ENCODE measurements at places on chromosomes 12 and 14.

- no peak for DNase-seq
These were observed 89.0 kb downstream of the STON2 start for GRCh38 chr14:81311141-81311540.

- DNase-seq: no peak
These were observed 14.6 kb upstream of the DDHD1 start for GRCh38 chr14:53167602-53168328.

DNA sequence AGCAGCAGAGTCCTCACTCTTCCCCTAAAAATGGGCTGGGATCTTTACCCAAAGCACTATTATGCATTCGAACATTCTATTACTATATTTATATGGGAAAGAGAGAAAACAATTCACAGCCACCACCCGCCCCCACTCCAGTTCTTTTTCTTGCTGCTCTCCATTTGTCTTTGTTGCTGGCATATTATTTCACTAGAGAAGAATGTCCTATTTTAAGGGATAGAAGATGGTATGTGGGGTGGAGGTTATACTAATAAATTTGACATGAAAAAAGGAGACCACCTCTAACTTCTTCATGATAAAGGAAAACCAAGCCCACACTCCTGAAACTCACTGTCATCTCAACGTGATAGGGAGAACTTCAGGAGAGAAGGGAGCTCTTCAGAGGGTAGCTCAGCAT lies 28.5 kb upstream of the NTF3 start:
- DNase-seq: no peak

DNA sequence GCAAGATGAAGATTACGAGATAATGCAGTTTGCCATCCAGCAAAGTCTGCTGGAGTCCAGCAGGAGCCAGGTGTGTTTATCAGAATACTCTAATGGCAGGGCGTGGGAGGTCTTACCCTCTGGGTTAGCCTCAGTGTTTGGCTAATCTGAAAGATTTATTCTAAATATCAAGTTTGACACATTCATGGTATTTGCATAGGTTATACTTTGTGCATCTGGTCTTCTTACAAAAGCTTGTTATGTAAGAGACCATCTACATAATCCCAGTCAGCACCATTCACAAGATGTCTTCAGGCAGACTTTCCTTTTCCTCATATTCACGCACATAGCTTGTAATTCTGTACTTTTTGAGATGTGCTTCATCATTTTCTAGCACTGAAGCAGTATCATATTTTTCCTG lies 14.4 kb downstream of the C12orf76 start:
- DNase-seq: no peak

- no peak for DNase-seq
These were observed 6.3 kb downstream of the FBXO33 start for GRCh38 chr14:39425947-39426346.

- DNase-seq: no peak
These were observed 4.4 kb upstream of the TBX3 start for GRCh38 chr12:114688256-114688845.

GRCh38 chr12:27048822-27049752 lies 26.7 kb downstream of the MED21 start:
- DNase-seq: no peak

GRCh38 chr12:110254971-110255540 lies 26.0 kb upstream of the ATP2A2 start:
- no peak for DNase-seq

DNA sequence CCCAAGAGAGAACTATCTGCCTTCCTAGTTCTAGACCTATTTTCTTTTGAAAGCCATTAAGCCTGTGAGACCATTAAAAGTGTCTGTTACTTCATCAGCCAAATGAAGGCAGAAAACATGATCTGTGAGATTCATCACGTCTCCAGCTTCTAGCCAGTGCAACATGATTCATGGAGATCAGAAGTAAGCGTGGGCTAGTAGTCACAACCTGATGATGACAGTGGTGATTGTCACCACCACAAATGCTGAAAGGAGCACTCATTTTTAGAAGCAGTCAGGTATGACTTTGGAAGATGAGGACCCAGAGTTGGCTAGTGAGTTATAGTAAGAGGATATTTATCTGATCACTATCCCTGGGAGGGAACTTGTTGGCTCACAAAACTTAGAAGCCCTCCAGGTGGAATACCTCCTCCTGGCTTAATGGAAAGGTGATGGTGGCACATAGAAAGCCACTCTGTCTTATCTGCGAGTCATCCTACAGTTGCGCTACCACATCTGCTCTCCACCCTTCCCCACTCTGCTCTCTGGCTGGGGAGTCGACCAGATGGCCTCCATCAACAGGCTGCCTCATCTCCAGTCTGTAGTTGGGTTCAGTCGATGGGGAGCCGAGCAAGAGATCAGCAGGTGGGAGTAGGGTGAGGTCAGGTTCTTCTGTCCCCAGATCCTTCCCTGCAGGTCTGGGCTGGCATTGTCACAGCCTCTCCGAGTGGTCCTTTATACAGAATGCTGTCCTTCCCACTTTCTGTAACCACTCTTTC lies 317.6 kb upstream of the FKBP4 start:
- DNase-seq: no peak

DNA sequence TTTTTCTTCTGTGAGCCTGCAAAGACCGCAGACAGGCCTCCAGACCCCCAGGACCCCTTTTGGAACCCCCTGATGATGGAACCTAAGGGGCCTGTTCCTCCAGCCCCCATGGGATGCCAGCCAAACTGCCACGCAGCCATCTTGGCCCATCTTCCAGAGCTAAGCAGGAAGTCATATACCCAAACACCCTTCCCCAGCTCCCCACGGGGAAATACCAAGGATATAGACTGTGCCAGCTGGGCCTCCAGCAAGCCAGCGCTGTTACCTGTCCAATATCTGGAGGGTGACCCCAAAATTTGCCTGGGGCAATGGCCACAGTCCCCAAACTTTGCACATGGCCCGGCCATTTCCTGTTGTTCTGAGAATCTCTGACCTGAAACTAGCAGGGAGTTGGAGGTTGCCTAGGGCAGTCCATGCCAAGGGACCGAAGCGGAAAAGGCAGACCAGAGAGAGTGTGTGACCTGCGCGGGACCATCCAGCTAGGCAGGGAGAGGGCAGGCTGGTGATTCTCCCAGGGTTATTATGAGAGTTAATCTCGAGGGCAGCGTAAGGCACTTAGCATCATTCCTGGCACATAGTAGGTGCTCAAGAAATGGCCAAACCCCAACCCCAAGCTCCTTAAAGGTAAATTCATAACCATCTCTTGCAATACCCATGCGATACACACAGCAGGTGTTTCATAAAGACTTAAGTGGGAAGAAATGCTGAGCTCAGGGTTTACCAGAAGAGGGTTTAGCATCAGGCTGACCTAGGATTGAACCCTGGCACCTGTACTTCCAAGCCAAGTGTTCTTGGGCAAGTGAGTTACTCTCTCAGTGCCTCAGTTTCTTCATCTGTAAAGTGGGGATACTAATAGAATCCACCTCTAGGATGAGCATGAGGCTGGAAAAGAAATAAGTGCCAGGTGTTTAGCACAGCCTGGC lies 2.6 kb upstream of the RASAL1 start:
- DNase-seq: no peak

GRCh38 chr12:63826006-63826585 lies 18.4 kb upstream of the SRGAP1 start:
- DNase-seq: no peak

DNA sequence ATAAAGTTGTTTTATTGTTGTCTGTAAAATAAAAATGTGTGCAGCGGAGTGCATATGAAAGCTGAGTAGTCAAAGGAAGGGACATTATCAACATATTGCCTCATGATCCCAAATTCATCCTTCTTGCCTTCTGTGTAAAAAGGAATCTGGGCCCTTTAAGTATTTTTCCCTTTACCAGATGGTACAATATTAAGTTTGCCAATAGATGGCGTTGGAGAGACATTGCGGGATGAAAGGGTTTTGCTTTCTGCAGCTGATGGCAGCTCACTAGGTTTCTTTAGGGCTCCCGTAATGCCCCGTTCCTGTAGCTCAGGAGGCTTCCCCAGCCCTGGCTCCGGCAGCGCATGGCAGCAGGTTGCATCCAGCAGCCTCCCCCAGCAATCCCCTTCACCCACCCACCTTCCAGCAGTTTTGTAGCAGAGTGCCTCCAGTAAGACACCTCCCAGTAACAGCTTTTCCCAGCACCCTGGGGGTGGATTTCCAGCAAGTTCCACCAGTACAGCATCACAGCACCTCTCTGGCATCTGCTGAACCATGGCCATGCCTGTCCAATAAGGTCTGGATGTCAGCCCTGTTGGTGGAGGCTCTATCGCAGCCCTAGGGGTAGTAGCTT lies 354.4 kb downstream of the MED13L start:
- DNase-seq: no peak

DNA sequence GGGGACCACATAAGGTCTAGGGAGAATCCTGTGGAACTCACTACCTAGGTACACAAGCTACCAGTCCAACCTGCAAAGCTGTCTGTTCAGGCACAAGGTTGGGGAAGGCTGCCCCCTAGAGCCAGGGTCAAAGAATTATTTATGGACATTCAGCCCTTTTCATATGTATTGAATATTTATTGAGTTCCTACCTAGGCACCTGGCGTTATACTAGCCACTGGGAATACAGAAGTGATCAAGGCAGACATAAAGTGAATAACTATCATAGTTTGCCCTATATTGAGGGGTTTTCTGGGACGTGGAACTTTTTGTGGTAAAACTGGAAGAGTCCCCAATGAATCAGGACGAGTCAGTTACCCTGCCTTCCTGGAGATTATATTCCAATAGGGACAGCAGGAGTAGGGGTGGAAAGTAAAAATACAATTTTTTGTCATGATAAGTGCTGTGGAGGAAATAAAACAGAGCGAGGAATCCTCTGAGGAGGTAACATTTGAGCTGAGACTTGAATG lies 5.8 kb upstream of the SLC48A1 start:
- peak; percentile 64 for DNase-seq

DNA sequence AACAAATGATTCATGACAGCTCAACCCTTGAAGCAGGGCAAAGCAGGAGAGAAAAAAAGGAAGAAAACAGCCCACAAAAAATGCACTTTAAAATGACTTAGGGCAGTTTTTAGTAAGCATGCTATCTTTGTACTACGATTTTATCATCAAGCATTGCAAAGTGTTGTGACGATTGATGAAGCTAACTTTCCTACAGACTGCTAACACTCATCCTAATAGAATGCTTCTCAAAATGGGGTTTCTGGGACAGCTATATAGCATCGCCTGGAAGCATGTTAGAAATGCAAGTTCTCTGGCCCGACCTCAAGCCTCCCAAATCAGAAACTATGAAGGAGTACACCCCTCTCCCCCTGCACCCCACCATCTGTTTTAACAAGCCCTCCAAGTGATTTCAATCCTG lies 256.4 kb downstream of the SSPN start:
- no peak for DNase-seq

DNA sequence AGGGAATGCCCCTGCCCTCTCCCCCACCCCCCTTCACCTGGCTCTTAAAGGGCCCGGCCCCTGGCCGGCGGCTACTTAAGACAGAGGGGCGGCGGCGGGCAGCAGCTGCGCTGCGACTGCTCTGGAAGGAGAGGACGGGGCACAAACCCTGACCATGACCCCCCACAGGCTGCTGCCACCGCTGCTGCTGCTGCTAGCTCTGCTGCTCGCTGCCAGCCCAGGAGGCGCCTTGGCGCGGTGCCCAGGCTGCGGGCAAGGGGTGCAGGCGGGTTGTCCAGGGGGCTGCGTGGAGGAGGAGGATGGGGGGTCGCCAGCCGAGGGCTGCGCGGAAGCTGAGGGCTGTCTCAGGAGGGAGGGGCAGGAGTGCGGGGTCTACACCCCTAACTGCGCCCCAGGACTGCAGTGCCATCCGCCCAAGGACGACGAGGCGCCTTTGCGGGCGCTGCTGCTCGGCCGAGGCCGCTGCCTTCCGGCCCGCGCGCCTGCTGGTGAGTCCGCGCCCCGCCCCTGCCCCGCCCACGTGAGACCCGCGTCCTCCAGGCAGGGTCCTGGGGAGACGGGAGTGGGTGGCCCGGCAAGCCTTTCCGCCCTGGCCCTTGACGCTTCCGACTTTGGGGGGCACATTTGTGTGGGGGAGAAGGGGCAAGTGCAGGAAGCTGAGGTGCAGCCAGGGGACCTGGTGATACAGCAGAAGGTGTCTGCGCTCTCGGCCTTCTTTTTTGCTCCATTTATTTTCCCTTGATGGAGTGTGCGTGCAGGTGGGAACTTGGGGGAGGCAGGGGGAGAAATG lies at the start of gene IGFBP6:
Gene IGFBP6 (plus strand): TSS at position 104 of the 790 bp plus-strand sequence. CDS start 51 bp downstream, at position 155.
- DNase-seq: no peak

DNA sequence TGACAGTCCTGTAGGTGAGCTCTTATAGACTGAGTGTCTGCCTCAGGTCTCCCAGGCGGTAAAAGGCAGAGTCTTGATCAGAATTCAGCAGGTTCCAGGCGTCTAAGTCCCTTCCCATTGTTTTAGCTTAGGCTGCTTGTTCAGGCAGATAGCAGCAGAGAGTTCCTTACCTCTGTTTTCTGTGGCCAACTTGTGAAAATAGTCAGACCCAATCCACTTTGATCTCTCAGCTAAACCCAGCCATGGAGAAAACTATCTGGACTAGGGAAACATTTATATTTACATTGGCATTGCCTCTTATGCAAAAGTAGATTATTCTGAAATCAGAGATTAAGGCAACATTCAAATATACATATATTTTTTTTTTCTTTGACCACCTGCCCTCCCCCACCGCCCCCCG lies 21.4 kb downstream of the CCDC62 start:
- DNase-seq: no peak

DNA sequence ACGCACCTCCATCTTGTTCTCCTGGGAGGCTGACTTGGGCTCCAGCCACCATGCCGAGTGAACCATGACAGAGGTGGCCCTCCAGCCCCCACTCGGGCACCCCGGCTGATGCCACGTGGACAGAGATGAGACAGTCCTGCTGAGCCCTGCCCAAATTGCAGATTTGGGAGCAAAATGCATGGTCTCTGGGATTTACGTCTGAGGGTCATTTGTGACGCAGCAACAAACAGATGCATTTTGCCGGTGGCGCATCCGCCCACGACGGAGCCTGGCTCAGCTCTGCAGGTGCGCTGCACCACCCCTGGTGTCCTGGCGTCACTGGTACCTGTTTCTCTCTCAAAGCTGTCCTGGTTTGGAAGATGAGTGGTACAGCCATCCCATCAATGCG lies 31.1 kb upstream of the INF2 start:
- no peak for DNase-seq

- no peak for DNase-seq
These were observed 7.0 kb upstream of the CEBPE start for GRCh38 chr14:23125933-23126524.
